ENCODE measurements at places on chromosomes 5 and 9.

- H3K4me1 ChIP-seq = peaks cover 17% of the 10 kb centered on the region
- DNase-seq = no peak
- H3K27me3 ChIP-seq = no peaks in the 10 kb centered on the region
- H3K4me3 ChIP-seq = no peak overlapping the region
- H3K36me3 ChIP-seq = peaks cover 12% of the 10 kb centered on the region
These were observed 4.4 kb downstream of the GPR107 start for GRCh38 chr9:130058154-130058553.

GRCh38 chr9:113519426-113520108 lies 56.0 kb downstream of the RGS3 start:
- peaks cover 54% of the 10 kb centered on the region for H3K4me1 ChIP-seq
- no peak overlapping the region for H3K4me3 ChIP-seq
- DNase-seq = no peak
- no peaks in the 10 kb centered on the region for H3K27me3 ChIP-seq
- no peak overlapping the region for H3K27ac ChIP-seq

- no peaks in the 10 kb centered on the region for H3K4me1 ChIP-seq
- peaks cover 74% of the 10 kb centered on the region for H3K36me3 ChIP-seq
- H3K27me3 ChIP-seq = no peaks in the 10 kb centered on the region
- no peak for DNase-seq
These were observed 49.1 kb downstream of the DOCK2 start for GRCh38 chr5:169686137-169686536.

DNA sequence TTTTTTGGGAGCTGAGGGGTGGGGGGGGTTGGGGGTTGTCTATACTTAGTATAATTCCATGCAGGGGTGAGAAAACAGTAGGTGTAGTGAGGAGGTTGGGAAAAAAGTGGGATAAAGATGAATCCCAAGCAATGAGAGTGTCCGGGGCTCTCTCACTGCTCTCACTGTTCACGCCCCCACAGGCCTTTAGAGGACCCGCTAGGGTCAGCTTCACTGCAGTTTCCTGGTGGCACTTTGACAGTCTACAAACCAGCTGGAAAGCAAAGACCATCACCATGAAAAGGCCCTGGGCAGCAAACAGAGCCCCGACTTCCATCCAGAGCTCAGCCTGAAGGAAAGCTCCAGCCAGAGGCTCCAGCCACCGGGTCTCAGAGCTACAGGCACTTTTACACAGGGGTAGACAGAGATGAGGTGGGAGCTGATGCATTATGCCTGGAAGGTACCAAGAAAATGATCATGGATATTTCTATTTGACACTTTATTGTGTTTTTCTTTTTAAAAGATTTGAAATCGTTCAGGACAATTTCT lies 355.1 kb downstream of the ADAMTS6 start:
- H3K27ac ChIP-seq = no peak overlapping the region
- no peak for DNase-seq
- H3K4me3 ChIP-seq = no peak overlapping the region
- H3K4me1 ChIP-seq = no peaks in the 10 kb centered on the region

- H3K27ac ChIP-seq = no peak overlapping the region
- peaks cover 4% of the 10 kb centered on the region for H3K36me3 ChIP-seq
- H3K4me3 ChIP-seq = no peak overlapping the region
- no peaks in the 10 kb centered on the region for H3K27me3 ChIP-seq
These were observed 14.7 kb downstream of the NDUFS4 start for GRCh38 chr5:53575101-53575500.

DNA sequence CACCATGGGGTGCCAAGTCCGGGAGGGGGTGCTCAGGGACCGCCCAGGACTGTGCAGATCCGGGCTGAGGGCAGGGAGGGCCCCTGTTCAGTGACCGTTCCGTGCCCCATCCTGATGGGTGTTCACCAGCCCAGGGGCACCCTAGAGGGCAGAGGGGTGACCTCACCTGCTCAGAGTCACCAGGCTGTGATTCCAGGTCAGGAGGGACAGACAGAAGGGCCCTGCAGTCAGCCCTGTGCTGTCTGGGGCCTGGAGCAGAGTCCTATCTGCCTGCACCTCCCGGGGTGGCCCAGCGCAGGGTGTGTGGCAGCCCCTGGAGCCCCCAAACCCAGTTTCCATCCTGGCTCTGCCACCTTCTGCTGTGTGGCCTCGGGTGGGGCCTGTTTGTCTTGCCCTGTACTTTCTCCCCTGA lies 241.9 kb downstream of the PBX3 start:
- no peak overlapping the region for H3K4me3 ChIP-seq
- no peaks in the 10 kb centered on the region for H3K4me1 ChIP-seq
- H3K27me3 ChIP-seq = peaks cover 11% of the 10 kb centered on the region
- H3K27ac ChIP-seq = no peak overlapping the region

- H3K4me3 ChIP-seq = no peak overlapping the region
- H3K27me3 ChIP-seq = peaks cover 14% of the 10 kb centered on the region
- no peaks in the 10 kb centered on the region for H3K4me1 ChIP-seq
- no peaks in the 10 kb centered on the region for H3K36me3 ChIP-seq
These were observed 501.1 kb downstream of the KDM4C start for GRCh38 chr9:7258688-7259396.

- H3K4me1 ChIP-seq = no peaks in the 10 kb centered on the region
- no peaks in the 10 kb centered on the region for H3K36me3 ChIP-seq
- no peak overlapping the region for H3K4me3 ChIP-seq
These were observed 121.7 kb downstream of the KCNIP1 start for GRCh38 chr5:170625221-170626165.

DNA sequence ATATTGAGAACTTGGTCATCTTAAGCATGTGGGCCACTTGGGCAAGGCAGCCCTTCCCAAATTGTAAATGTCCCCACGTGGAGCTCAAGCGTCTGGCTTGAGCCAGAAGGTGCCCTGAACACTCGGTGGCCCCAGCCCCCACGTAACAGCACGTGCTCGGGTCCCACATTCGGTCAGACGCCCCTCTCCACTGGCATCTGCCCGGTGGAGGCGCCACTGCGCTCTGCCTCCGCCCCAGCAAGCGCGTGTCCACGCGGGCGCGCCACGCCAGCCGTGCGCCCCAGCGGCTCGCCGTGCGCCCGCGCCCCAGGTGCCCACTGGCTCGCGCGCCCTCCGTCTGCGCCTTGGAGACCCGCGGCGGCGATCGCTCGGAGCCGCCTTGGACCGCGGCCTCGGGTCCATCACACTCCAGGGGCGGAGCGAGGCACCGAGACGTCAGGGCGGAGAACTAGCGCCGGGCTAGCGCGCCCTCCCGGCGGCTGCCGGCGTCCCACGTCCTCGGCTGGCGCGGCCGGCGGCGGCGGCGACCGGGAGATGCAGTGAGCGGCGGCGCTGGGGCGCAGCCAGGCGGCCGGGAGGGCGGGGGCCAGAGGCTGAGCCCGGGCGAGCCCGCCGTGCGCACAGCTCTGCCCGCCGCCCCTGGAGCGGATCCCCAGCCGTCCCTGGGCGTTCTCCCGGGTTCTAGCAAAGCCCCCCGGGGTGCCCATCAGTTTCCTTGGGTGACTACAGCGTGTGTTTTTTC lies at the start of gene PALM2AKAP2:
Gene PALM2AKAP2 (plus strand): TSS at position 488 of the 742 bp plus-strand sequence. CDS start 291 bp downstream, outside the sequence.
- peaks cover 8% of the 10 kb centered on the region for H3K4me1 ChIP-seq
- H3K4me3 ChIP-seq = peak within 1 kb of the TSS; percentile 15
- peaks cover 39% of the 10 kb centered on the region for H3K27me3 ChIP-seq
- no peaks in the 10 kb centered on the region for H3K36me3 ChIP-seq
- no peak for DNase-seq
- H3K27ac ChIP-seq = no peak within 1 kb of the TSS

DNA sequence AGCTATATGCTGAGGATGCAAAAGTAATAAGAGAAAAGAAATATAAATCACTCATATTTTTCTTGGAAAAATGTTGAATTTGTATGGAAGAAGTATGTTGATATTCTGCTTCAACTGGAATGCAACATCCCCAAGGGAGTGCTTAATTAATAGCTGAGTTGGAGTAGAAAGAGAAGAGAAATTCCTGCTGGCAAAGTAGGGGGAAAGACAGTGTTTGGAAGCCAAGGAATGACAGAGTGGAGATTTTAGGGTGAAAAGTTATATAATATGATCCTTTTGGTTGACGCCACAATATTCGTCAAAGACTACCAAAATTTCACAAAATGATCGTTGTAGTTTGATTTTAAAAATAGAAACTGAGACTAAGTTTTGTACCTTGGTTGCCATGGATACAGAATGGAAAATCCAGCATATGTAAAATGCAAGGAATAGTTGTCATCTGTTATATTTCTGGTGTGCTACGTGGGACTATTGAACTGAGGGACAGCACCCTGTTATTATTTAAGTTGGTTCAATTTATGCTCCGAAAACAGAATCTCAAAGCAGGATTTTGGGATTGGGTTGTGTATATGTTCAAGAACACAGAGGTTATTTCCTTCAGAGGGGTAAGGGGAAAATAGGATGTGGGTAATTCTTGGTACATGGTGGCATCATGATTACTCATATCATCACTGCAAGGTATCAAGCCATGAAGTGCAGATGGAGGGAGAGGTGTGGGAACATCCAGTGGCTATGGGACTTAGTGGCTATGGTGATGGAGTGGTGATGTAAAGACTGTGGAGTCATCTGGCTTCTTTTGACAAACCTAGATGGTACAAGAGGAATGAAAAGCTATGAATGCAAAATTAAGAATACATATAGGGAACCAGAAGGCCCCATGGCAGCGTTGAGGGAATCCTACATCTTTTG lies 61.0 kb downstream of the SUB1 start:
- H3K27ac ChIP-seq = no peak overlapping the region
- no peaks in the 10 kb centered on the region for H3K4me1 ChIP-seq
- H3K27me3 ChIP-seq = peaks cover 4% of the 10 kb centered on the region
- H3K36me3 ChIP-seq = no peaks in the 10 kb centered on the region
- no peak overlapping the region for H3K4me3 ChIP-seq

DNA sequence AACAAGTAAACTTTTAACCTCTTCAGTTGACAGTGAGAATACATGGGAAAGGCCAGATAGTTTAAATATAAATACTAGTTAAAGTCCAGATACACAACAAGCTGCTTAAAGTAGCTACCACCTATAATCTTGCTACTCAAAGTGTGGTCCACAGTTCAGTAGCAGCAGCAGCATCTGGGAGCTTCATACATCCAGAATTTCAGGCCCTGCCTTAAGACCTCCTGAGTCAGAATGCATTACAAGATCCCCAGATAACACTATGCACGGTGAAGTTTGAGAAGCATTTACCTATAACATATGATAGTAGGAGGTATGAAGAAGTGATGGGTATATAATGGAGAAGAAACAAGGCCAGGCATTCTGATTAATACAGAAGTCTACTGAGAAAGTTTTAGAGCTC lies 244.5 kb downstream of the EFNA5 start:
- H3K36me3 ChIP-seq = no peaks in the 10 kb centered on the region
- no peak overlapping the region for H3K4me3 ChIP-seq
- DNase-seq = no peak
- H3K27me3 ChIP-seq = peaks cover 4% of the 10 kb centered on the region
- H3K27ac ChIP-seq = no peak overlapping the region

DNA sequence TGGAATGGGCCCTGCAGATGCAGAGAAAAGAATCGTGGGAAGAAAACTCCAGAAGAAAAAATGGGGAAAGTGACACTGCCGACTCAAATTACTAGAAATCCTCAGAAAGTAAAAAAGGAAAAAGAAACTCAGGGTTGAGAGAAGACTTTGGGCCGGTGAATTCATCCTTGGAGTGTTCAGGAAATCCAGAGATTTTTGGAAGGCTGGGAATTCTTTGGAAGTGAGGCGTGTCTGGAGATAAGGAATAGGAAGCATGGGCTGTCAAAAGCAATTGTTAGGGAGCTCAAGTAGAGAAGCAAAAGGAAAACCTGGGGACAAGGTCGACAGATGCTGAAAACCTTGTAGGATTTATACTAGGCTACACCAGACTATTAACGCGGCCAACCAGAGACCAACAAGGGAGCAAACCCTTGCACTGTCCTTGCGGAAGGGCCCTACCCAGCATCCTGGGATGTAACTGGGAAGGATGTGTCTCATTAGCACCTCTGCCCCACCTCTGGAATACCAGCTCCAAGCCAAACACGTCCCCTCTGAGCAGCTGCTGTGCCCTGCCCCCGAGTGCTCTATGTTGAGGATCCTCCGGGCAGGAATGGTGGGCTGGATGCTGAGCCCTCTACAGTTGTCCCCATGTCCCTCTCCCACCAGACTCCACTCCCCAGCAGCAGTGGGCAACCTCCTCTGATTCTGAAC lies 11.6 kb downstream of the DAB2IP start:
- peaks cover 48% of the 10 kb centered on the region for H3K27me3 ChIP-seq
- no peaks in the 10 kb centered on the region for H3K36me3 ChIP-seq
- DNase-seq = no peak
- H3K27ac ChIP-seq = no peak overlapping the region

DNA sequence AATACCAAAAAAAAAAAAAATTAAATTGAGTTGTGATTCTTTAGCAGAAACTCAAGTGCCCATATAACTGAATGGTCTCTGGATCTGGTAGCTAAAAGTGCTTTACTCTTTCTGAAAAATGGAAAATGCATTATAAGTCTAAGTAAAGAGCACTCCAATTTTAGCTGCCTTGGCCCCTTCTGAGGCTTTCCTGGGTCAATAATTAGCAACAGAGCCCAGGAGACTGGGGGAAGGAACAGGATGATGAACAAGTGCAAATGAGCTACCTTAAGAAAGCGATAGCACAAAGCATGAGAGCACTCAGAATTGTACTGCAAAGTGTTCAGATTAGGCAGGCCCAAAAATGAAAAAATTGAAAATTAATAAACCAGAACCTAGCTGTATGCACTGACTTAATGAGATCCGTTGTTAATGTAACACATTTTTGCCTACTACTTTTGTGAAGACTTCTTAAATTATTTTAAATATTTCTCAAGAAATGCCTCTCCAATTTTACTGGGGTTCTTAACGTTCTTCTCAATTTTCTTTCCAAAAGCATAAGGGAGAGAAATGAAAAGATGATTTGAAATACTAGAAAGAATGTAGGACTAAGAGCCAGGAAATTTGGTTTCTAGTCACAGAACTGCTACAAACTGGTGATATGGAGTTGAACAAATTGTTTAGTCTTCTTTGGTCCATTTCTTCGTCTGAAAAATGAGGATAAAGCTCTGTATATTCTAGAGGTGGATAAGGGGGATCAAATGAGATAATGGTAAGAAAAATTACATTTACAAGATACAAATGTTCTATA lies 566.1 kb downstream of the PDE4D start:
- H3K4me1 ChIP-seq = no peaks in the 10 kb centered on the region
- H3K36me3 ChIP-seq = no peaks in the 10 kb centered on the region
- no peak overlapping the region for H3K4me3 ChIP-seq
- no peak overlapping the region for H3K27ac ChIP-seq
- no peak for DNase-seq

GRCh38 chr5:120362426-120362825 lies 101.7 kb upstream of the PRR16 start:
- no peak overlapping the region for H3K27ac ChIP-seq
- H3K4me3 ChIP-seq = no peak overlapping the region
- no peaks in the 10 kb centered on the region for H3K36me3 ChIP-seq
- H3K4me1 ChIP-seq = no peaks in the 10 kb centered on the region
- no peaks in the 10 kb centered on the region for H3K27me3 ChIP-seq

DNA sequence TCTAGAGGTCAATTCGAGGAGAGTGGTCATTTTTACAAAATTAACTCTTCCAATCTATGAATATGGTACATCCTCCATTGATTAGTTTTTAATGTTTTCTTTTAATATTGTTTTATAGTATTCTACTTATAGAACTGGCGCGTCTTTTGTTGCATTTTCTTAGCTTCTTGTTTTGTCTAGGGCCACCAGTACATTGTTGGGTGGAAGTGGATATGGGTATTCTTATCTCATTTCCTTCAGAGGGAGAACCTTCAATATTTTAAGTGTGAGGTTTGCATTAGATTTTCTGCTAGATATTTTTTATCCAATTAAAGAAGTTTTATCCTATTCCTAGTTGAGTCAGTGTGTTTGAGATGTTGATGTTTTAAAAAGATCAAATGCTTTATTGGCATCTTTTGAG lies 69.8 kb downstream of the RPS23 start:
- H3K27ac ChIP-seq = no peak overlapping the region
- H3K36me3 ChIP-seq = no peaks in the 10 kb centered on the region
- no peak overlapping the region for H3K4me3 ChIP-seq
- DNase-seq = no peak

GRCh38 chr5:175382171-175382570 lies 61.8 kb downstream of the DRD1 start:
- H3K4me1 ChIP-seq = peaks cover under 1% of the 10 kb centered on the region
- no peaks in the 10 kb centered on the region for H3K36me3 ChIP-seq
- peaks cover 12% of the 10 kb centered on the region for H3K27me3 ChIP-seq
- no peak overlapping the region for H3K27ac ChIP-seq
